DMS 273 treated with DMSO at 0.1 percent for 48 hours (cell line): ENCODE measurements at places on chromosomes 5 and 9.

DNA sequence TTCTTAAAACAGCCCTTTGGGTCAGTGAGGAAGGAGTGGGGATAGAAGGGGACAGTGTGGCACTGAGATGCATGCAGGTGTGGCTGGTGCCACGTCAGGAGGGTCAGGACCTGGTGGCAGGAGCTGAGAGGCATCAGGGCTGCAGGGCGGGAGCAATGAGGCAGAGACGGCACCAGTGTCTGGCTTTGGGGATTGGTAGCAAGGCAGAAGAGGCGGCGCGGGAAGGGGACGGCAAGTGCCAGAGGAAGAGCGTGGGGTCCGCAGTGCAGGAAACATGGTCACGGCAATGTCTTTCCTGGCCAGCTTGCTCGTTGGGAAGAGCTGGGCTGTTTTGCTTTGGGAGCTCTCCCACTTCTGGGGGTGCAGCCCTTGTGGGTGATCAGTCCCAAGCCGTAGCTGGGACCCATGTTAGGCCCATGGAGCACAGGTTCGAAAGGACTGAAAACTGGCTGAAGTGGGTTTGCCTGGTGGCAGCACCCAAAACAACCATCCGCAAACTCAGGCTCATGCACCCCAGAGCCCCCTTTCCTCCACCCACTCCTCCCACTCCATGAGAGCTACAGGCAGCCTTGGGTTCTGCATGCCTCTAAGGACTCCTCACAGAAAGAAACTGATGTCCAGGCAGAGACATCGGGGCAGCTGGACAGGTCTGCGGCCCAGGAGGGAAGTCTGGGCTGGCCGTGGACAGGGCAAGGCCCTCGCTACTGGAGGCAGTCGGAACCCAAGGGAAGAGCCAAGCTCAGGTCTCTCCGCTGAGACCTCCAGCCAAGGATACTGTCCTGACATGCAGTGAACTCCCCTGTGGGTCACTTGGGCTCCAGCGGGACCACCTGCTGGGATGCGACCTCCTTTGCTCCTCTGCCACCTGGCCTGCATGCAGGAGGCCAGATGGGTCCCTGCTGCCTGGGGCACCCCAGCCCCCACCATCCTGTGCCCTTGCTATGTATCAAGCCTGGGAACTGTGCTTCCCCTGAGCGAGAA is 104.4 kb downstream of the ZNF354C start:
- no peak for DNase-seq

DNA sequence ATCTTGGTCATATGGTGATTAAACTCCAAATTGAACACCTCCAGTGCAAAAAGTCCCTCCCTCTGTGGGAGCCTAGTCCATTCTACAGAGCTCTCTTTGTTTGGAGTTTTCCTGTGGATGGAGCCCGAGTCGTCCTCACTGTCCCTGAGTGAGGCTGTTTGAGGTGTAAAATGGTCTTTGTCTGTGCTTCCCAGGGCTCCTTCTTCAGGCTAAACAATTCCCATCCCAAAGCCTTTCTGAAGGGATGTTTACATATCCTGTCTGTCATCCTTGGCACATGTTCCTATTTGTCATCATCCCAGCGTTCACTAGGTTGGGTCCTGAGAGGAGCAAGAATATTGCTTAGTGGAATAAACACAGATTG is 68.9 kb downstream of the COL27A1 start:
- DNase-seq = no peak

- DNase-seq = no peak
These were observed 76.8 kb downstream of the MACROH2A1 start for GRCh38 chr5:135322271-135322670.

- no peak for DNase-seq
These were observed 78.3 kb downstream of the COL27A1 start for GRCh38 chr9:114233491-114234185.

GRCh38 chr5:80631278-80632259 is 22.9 kb upstream of the MSH3 start:
- no peak for DNase-seq

DNA sequence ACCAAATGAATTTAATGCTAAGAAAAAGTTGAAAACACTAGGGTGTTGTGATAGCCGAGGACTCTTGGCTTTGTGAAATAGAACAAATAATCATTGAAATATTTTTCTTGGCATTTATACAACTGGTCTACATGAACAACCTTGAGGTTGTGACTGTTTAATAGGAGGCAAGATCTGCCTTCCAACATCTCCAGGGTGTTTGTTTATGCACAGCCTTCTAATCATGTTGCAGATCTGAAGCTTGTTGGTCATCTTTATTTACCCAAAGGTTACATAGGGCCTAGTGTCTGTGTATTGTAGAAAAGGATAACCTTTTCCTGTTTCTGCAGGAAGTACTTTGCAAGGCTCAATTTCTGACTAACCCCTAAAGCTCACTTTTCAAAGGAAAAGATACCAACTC is 65.2 kb upstream of the RANBP3L start:
- DNase-seq = no peak

GRCh38 chr5:92678640-92679039 is 902.4 kb downstream of the NR2F1-AS1 start:
- no peak for DNase-seq

GRCh38 chr5:137778772-137779564 is 24.8 kb upstream of the HNRNPA0 start:
- DNase-seq = no peak

GRCh38 chr5:66224773-66225553 is 80.9 kb downstream of the SREK1 start:
- DNase-seq = no peak

DNA sequence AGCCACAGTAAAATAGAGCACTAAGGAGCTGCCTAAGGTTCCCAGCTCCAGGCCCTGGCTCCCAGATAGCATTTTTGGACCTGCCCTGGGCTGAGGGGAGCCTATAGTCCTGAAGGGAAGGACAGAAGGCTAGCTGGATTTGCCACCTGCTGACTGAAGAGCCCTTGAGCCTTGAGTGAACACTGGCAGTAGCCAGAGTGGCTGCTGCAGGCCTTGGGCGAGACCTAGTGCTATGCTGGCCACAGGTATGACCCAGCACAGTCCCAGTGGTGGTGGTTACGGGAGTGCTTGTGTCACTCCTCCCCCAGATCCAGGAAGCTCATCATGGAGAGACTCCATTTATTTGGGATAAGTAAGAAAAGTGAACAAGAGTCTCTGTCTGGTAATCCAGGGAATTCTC is 10.3 kb upstream of the STX17 start:
- DNase-seq = no peak

DNA sequence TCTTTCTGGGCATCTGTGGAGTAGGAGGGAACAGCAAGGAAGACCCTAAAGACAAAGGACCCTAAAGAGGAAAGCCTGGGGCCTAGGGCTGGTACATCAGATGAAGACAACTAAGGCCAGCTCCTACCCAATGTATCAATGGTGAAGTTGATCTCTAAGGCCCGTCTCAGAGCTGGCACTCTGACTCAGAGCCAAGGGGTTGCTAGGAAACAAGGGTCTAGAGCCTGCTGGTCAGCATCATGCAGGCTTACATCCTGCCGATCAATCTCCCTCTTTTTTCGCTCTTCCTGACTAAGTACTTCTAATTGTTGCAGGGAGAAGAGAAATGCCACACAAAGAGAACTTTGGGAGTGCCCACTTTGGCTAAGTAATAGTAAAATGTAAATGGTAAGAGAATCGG is 26.2 kb downstream of the TRIM32 start:
- DNase-seq = no peak

- DNase-seq = no peak
These were observed 16.4 kb downstream of the LNPEP start for GRCh38 chr5:96952118-96952750.

- DNase-seq = no peak
These were observed 22.3 kb upstream of the ALDH1B1 start for GRCh38 chr9:38370176-38370575.

DNA sequence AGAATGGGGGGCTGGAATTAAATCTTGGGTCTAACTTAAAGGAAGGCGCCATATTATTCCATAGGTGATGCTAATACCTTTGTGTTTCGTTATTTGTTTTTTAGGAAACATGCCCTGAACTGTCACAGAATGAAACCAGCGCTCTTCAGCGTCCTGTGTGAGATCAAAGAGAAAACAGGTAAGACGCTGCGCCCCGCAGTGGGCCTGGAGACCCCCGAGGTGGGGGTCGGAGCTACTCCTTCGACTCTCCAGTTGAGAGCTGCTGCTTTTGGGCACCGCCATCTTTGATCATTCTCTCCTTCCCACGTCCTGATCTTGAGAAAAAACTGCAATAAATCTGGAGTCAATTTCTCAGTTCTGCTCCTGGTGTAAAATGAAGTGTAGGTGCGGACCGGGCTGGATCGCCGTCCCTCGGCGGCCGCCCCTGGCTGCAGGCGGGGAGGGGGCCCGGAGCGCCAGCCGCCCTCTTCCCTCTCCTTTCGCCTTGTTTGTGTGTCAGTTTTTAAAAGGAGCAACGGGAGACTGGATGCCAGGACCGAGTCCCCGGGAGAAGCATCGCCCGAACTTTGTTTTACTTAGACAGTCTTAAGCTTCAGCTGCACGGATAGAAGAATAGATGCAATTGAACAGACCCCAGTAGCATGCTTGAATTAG is 1.4 kb downstream of the PBX3 start:
- no peak for DNase-seq

DNA sequence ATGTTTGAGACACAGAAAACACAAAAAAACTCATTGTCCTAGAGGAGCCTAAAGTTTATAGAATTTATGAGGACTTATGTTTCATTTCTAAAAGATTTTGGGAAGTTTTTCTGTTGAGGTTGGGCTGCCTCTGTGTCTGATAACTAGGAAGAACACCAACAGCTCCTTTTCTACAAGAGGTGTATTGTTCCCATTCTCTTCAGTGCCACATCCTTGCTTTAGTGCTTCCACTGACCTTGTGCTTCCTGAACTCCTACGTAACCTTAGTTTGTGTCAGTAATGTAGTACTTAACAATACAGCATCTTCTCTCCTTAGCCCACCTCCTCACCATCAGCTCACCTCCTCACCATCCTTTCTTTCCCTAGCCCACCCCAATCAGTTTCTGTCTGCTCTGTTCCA is 117.3 kb upstream of the TNC start:
- DNase-seq = no peak

- DNase-seq = no peak
These were observed 10.4 kb upstream of the TRIM14 start for GRCh38 chr9:98129451-98129881.

GRCh38 chr9:99119976-99120655 is 15.2 kb downstream of the TGFBR1 start:
- DNase-seq = no peak

- DNase-seq = no peak
These were observed 249.6 kb downstream of the NSG2 start for GRCh38 chr5:174294891-174295620.

DNA sequence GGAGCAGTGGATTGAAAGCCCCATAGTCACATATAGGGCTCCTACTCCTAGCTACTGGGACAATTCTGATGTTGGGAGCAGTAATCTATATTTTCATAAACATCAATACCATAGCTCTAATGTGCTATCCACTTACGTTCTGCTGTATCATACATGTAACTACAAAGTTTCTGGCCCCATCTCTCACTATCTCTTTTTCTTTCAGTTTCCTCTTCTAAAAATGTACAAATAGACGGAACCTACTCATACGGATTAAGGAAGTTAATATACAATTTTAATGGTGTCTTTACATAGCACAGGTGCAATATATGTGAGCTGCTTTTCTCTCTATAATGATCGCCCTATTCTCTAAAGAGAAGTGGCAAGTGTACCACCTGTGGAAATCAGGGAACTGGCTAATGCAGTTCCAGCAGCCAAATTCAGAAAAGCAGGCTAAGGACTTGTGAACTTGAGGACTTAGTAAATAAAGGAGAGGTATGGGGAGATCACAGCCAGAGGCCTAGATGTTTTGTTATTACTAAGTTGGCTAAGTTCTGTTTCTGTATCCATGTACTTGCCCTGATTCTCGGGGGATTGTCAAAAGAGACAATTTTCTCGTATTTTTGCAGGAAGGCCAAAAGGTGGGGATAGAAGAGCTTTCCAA is 1021.9 kb downstream of the CDH12 start:
- no peak for DNase-seq

DNA sequence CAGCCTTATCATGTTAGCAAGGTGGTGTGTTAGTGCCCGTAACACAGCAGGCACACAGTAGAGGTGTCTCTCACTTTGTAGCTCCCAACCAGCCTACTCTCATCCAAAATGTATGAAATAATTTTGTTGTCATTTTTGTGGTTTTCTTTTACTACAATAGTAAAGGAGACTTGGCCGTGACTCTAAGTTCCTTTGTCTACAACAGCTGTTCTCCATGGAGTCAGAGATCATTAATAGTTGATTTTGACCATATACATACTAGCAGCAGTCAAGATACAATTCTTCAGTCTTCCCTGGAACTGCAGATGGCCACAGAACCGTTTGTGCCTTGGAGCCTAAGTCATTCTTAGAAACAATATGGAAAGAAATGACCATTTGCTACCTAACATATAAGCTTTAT is 567.1 kb downstream of the TLR4 start:
- DNase-seq = no peak

DNA sequence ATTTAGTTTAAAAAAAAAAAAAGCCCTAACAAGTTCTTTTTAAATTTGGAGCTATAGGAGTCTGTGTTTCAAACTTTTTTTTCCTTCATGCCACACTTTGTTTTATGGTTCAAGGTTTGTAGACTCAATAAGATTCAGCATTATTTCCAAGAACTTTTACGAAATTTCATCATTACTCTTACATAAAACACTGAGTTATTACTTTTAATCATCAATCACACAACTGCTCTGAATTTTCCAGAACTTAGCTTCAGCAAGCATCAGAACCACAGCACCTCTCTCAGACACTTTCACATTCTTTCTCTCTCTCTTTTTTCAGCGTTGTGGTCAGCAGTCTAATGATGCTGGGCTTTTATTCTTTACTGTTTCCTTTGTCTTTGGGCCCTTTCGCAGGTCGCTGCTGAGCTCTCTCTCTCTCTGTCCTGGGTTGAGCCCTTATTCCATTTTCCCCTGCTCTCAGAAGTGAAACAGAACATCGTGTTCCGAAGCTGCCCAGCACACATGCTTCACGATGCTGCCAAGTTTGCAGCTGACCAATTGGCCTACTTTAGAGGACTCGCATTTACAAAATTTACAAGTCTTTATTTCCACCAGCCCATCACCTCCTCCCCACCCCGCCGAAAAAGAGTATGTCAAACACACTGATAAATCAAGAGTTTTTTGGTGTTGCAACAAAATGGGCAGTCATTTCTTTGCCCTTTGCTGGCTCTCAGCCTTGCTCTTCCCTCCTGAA is 44.6 kb upstream of the PIK3R1 start:
- DNase-seq = no peak

DNA sequence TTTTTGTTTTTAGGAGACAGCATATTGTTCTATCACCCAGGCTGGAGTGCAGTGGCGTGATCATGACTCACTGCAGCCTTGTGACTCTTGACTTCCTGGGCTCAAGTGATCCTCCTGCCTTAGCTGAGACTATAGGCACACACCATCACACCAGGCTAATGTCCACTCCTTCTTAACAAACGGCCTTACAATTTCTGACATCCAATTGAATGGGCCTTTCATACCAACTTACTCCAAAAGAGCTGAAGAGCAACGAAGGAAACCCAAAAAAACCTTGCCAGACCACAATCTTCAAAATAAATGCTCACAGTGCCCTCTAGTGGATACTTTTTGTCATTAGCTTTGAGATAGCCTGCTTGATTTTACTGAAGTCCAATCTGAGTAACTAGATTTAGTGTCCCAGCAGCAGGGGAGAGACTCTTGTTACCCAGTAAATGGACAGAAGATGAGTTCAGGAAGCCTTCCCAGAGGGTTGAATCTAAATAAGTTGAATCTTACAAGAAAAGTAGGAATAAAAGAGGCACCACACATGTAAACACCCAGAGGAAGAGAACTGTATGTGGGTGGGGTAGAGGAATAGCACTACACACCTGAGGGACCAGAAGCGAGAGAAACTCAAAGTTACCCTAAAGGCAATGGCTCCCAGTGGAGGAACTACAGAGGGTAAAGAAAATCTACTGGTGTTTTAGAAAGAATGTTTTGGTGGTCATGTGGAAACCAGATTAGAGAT is 9.3 kb downstream of the ZNF622 start:
- DNase-seq = peak; percentile 21
